ENCODE measurements at places on chromosomes 2 and 18.

GRCh38 chr2:28649481-28650265, 102.0 kb upstream of the PPP1CB start:
- DNase-seq: peak; percentile 52

- DNase-seq: no peak
Observed at GRCh38 chr2:234437642-234438304, 59.1 kb downstream of the ARL4C start.

DNA sequence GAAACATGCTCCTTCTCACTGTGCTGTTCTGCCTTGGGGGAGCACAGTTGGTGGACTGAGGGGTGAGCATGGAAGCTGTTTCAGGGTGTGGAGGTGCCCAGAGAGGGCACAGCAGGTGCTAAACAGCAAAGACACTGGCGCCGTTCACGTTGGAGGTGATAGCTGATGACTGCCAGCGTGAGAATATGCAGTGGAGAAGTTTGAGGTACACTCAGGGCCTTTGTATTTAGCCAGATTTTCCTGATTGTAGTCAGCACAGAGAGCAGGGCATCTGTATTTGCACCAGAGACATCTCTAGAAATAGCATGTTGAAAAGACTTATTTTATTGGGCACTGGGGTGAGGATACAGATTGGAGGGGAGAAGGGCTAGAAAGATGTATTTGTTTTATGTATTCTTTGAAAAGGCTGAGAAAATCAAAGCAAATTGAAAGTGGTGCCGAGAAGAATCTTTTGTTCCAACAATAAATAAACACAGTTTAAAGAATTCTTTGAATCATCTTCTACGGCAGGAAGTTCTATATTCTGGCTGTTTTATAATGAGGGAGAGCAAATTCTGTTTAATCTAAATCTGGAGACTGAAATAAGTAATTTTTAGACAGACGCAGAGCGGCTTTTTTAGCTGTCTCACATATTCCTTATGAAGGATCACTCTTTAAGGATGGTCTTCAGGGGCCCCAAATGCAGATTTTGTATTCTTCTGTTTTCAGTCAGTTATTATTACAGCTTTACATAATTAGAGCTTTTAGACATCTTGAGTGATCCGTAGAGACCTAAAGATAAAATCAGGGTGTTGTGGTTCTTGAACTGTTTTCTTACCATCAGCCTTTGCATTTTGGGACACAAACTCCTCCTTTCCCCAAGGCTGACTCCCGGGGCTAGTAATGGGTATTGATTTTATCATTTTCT, 7.1 kb downstream of the ZNF532 start:
- DNase-seq: no peak

DNA sequence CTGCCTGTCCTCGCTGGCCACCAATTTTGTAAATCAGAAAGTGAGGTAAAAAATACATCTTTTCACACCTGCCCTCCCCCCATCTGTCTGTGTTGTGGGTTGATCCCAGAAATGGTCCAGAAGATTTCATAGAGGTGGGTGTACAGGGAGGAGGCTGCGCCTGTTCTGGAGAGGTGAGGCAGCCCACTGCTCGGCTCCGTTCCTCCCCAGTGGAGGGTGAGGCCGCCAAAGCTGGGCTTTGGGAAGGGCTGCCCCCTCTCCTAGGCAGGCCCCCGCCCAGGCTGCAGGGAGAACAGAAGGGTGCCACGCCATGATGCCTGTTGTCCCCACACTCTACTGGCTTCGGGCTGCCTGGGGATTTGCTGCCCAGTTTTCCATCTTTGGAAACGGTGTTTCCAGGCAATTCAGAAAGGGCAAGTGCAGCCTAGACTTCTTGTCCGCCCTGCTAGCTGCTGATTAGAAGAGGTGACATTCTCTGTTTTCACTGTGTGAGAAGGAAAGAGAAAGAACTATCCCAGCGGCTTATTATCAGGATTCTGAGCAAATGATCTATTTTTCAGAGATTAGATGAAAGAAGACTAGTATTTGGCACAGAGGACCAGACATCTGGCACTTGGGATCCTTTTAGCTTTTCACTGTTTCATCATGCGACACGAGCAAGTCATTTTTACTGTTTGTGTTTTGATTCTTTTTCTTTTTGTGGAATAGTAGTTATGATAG, 18.7 kb downstream of the SMARCAL1 start:
- DNase-seq: no peak

Data from stimulated activated CD4-positive, alpha-beta T cell treated with anti-CD3 and anti-CD28 coated beads, Interleukin-2, amount 100 ng/mL, for 24 hours (primary cell).